T-helper 2 cell treated with Interferon-gamma antibody and Interleukin-4, amounts not matched to agents 5 μg/mL and 100 μg/mL, for 36 hours (primary cell): ENCODE measurements at places on chromosomes 4 and X.

DNA sequence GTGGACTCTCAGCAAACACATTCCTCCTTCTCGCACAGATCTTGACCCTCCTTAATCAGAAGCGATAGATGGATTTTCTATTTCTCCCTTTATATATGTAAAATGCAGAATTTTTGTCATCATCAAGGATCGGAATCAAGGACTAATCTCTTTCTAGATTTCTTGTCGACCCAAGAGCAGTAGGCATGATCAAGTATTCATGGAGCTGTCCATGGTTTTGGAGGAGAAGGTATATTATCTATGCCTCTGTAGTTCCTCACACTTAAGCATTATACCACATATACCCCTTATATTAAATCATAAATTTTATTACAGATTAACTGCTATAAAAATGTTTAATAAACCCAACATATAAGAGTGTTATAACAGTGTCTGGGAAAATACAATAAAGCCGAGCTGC is 886.8 kb downstream of the NLGN4X start:
- no peak for DNase-seq

DNA sequence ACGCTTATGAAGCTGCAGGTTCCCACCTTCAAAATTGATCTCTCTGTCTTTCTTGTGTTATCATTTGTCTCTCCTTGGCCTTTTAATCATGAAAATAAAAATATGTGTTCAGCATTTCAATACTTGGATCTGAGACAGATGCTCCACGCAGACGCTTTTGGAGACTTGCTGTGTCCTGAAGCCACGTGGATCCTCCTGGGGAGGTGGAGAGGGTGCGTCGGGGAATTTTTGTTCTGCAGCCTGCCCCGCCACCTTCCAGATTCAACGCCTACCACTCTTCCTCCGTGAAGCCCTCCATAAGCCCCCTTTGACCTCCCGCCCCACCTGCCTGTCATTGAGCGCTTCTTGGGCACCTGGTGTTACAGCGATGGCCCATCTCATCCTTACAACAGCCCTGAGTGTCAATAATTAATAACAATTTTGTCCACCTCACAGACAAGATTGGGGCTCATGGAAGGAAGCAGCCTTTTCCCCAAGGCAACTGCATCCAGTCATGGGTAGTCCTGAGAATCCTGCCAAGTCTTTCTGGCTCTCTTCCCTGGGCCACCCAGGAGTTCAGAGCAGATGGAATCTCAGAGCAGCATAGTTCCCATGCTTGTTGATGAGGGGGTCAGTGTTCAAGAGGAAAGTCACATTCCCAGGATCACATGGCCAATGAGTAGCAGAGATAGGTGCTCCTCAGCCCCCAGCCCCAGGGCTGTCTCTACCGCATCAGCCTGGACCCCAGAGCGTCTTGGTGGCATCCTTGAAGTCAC is 172.6 kb upstream of the PSAPL1 start:
- no peak for DNase-seq

DNA sequence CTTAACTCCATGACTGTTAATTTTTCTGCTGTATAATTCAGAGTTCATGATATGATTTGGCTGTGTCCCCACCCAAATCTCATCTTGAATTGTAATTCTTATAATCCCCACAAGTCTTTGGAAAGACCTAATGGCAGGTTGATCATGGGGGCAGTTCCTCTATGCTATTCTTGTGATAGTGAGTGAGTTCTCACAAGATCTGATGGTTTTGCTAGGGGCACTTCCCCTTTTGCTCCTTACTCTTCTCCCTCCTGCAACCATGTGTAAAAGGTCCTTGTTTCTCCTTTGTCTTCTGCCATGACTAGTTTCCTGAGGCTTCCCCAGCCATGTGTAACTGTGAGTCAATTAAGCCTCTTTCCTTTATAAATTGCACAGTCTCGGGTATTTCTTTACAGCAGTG is 1751.9 kb downstream of the ARAP2 start:
- DNase-seq: no peak

DNA sequence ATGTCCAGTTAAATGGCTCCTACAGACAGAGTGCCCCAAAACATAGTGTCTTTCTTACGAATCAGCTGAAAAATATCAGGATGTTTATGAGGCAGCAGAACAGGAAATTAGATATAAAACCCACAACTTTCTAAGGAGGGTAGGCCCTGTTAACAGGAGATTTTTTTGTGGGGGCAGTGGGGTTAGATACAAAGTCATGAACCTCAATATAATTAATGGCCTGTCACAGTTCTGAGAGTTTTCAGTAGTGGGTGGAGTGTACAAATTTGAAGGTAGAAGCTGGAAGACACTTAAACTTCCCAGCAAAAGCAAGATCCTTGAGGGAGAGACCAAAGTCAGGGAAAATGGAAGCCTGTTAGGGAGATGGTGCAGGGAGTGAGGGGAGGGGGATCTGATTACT is 17.4 kb downstream of the PAGE4 start:
- no peak for DNase-seq

DNA sequence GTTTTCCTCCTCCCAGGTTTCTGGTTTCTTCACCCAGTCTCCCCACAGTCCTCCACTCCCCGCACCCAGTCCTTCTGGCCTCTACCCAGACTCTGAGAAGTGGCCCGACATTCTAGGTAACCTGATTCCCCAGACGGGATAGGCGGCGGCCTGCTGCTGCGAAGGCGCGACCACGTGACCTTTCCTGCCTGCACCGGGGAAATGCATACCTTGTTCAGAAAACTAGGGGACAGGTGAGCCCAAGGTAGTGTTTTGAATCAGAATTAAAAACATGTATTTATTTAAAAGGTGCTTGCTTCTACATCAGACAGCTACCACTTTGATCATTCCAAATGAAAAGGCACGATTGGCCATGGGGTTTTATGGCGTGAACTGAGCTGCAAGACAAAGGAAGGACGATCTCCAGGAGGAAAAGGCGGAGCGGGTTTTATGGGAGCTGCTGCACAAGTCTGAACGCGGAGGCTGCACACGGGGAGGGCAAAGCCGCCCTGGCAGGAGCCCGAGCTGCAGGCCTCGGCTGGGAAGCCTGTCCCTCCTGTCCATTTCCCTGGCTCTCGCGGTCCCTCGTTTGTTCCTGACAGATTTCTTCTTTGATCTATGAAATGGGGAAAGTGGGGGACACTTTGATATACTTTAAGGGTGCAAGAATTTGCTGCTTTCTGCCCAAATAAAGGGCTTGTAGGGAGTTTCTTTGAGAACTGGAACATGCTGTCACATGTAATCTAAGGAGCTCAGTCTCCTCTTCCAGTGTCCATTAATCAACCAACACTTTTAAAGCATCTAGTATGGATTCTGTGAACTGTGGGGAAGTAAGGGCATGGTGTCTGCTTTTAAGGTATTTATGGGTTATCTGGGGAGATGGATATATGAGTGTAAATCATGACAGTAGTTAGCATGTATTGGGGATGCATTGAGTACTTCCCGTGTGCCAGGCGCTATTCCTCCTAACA is 150.9 kb downstream of the SPRY1 start:
- DNase-seq: no peak

- no peak for DNase-seq
Observed at GRCh38 chrX:131083510-131084142, 25.5 kb downstream of the ARHGAP36 start.
